HS-5 (cell line): ENCODE measurements at places on chromosomes 4 and X.

- no peak for DNase-seq
Observed at GRCh38 chr4:15270201-15270600, 157.6 kb upstream of the C1QTNF7 start.

DNA sequence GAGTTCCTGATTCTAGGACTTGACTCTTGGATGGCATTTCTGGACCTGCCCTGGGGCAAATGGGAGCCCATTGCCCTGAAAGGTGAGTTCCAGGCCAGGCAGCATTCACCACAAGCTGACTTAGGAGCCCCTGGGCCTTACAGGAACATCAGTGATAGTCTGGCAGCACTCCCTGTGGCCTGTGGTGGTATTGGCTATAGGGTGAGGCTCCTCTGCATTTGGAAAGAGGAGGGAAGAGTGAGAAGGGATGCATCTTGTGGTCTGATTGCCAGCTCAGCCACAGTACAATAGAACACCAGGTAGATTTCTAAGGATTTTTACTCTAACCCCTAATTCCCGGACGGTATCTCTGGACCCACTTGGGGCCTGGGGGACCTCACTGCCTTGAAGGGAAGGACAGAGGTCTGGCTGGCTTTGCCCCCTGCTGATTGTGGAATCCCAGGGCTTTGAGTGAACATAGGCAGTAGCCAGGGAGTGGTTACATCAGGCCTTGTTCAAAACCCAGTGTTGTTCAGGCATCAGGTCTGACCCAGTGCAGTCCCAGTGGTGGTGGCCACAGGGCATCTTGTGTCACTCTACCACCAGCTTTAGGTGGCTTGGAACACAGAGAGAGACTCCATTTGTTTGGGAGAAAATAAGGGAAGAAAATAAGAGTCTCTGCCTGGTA, 32.9 kb downstream of the MAGED4 start:
- DNase-seq: no peak

GRCh38 chr4:80035336-80035735, 37.7 kb downstream of the ANTXR2 start:
- DNase-seq: no peak

GRCh38 chr4:98728871-98729270, 70.5 kb upstream of the TSPAN5 start:
- DNase-seq: no peak

GRCh38 chrX:153560000-153560399, 38.9 kb downstream of the CCNQ start:
- no peak for DNase-seq

DNA sequence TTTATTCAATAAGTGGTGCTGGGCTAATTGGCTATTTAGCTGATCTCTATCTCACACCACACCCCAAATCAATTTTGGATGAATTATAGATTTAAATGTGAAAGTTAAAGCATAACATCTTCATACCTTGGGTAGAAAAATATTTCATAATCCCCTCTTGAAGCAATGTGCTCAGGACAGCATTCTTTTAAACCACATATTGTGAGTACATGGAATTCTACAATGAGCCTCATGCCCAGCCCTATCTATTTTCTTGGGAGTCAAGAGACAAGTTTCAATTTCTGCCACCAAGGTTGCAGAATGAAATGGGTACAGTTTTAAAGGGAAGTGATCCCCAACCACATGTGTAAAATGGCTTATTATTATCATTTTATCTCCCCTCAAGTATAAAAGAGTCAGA, 30.6 kb upstream of the GPRIN3 start:
- DNase-seq: no peak

GRCh38 chr4:111542056-111542455, 603.2 kb upstream of the FAM241A start:
- DNase-seq: no peak

DNA sequence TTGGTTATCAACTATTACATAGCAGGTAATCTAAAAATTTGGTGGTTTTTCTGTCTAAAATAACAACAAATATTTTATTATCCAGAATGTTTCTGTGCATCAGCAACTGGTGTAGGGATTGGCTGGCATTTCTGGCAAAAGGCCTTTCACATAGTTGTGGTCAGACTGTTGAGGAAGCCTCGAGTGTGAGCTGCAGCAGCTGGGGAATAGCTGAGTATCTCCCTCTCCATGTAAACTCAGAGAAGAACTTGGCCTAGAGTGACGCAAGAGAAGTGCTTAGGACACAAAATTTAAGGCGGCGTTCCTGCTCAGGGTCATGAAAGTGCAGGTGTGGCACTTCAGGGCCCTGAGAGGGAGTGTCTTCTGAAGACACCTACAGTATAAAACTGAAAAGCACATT, 558.9 kb downstream of the SPOCK3 start:
- DNase-seq: peak; percentile 49

GRCh38 chrX:150014525-150014924, 76.2 kb upstream of the EOLA2 start:
- no peak for DNase-seq

- no peak for DNase-seq
Observed at GRCh38 chrX:154718616-154719015, 32.3 kb downstream of the GAB3 start.

DNA sequence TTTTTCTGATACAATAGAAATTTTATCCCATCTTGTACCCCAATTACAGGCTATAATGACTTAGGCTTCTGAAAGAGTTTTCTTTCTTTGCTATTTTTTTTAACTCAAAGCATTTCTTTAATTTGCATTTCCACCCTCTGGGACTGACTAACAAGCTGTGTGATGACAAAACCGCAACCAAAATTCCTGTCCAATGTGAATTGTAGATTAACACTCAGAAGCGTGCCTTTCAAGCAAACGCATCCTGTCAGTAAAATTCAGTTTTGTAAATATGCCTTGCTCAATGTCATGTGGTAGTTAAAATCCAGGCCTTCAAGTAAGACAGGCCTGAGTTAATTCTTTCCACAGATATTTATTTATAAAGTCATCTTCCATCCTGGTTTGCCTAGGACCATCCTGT, 50.3 kb downstream of the STK32B start:
- no peak for DNase-seq
